ENCODE measurements at places on chromosomes 13 and 19.

DNA sequence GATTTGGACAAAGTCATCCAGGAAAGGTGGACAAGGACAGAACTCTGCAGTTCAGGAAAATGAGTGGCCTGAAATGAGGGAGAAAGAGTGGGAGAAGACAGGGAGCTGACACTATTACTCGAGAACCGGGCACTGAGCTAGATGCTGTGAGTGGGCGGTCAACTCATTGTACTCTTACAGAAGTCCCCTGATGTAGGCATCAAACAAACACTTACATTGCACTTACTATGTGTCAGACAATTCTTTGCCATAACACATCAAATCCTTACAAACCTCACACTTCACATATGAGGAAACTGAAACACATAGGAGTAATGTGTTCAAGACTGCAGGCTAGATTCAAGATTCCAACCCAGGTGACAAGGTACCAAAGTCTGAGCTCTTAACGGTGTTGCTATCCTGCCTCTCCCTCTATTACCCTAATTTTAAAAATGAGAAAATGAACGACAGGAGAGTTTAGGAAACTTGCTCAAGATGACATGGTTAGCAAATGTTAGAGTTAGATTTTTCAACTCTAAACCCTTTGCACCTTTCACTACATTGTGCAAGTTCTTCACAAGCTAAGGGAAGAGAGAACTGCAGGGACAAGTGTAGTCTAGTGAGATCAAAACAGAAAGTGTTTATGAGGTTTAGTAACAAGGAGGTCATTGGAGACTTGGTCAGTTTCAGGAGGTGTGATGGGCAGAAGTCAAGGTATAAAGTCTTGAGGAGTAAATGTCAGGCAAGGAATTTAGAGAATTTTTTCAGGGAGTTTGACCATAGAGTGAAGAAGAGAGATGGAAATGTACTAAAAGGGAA lies 4.9 kb upstream of the MEDAG start:
- DNase-seq, result no peak

GRCh38 chr13:68667863-68668262 lies 1437.7 kb upstream of the PCDH9 start:
- no peak for DNase-seq

- DNase-seq, result no peak
These were observed at the start of gene KCNN1 for GRCh38 chr19:17966550-17967256. Gene KCNN1 (plus strand): TSS chr19:17967107. CDS start chr19:17973889, 6,782 bp downstream.

- DNase-seq, result no peak
These were observed 301.0 kb downstream of the NDFIP2 start for GRCh38 chr13:79781829-79782540.

DNA sequence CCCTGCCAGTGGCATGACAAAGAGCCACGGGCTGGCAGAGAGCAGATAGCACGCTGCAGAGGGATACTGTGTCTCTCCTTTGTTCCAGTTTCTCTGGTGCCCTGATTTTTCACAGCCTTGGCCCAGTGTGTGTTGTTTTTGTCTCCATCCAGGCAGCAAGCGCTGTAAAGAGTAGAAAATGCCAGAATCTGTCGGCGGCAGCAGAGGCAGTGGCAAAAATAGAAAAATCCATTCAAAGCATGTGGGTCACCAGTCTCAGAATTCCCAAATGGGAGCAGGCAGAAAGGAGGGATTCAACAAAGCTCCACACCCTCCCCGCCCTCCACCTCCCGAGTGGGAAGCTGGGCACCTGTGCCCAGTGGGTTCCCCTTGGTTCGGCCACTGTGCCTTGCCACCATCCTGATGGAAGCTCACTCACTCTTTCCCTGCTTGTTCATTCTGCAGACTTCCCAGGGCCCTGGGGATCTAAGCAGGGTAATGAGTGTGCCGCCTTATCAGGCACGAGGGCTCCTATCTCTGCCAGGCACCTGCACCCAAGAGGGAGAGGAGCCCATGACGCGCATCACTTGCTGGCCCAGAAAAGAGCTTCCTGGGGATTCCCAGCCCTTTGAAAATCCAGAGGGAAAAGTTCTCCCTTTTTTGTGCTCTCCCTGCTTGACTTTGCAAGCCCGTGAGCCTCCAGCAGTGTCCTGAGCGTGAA lies 416.9 kb downstream of the IRS2 start:
- peak; percentile 51 for DNase-seq

DNA sequence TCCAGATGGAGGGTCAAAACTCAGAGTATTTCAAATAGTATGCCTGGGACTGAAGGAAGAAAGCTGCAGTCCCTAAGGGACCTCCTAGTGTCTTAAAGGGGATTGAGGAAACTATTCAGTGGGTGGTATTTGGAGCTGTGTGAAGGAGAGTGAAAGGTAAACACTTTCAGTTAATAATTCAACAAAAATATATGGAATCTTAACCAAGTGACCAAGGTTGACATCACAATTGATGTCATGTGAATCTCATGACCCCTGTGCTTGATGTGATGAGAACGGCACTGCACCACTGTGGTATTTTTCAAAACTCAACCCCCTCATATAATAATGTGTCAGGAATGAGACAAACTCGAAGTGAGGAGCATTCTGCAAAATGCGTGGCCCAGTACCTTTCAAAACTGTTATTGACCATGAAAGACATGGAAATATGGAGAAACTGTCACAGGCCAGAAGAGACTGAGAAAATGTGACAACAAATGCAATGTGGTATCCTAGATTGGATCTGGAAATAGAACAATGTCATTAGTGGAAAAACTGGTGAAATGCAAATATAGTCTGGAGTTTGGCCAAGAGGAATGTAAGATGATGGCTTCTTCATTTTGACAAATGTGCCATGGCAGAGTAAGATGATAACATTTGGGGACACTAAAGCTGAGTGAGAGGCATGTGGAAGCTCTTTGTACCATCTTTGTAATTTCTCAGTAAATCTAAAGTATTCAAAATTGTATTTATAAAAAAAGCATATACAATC lies 553.9 kb downstream of the RFC3 start:
- DNase-seq, result no peak

DNA sequence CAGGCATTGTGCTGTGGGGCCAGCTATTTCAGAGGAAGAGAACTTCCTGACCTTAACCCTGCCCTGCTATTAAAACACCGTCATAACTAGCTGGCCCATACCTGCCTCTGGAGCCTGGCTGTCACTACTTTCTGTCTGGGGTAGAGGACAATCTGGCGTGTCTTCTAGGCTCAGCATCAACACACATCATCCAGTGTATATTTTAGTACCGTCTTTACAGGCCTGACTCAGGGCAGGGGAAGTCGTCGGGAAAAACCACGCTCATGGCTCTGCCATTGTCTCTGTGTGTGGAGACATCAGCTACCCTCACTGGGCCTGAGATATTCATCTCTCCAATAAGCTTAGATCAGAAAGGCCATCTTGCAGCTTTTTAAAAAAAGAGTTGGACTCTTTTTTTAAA lies 151.1 kb downstream of the KATNAL1 start:
- no peak for DNase-seq

DNA sequence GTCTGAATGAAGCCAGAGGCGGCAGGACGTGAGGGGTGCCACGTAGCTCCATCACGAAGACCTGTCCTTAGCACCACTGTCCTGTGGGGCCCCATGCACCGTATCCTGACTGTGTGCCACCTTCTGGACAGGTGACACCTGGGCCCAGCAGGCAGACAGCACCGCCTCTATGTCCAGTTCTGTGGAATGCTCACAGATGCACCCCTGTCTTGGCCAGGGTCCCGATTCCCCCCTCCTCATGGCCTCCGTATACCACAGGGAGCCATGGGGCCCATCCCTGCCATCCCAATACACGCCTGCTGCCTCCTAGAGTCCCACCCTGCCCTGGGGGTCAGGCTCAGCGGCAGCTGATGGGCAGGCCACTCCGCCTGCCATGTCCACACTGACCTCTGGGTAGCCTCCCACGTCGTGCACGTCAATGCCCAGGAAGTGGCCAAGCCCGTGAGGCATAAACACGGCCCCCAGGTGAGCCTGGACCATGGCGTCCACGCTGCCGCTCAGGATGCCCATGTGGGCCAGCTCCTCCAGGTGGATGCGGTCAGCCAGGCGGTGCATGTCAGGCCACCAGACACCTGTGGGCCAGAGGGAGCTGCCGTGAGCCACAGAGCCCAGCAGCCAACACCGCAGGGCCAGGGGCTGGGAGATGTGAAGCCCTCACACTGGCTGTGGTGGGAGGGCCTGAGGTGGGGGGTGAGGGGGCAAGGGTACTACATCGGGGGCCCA lies 17.6 kb downstream of the CEBPG start:
- no peak for DNase-seq

DNA sequence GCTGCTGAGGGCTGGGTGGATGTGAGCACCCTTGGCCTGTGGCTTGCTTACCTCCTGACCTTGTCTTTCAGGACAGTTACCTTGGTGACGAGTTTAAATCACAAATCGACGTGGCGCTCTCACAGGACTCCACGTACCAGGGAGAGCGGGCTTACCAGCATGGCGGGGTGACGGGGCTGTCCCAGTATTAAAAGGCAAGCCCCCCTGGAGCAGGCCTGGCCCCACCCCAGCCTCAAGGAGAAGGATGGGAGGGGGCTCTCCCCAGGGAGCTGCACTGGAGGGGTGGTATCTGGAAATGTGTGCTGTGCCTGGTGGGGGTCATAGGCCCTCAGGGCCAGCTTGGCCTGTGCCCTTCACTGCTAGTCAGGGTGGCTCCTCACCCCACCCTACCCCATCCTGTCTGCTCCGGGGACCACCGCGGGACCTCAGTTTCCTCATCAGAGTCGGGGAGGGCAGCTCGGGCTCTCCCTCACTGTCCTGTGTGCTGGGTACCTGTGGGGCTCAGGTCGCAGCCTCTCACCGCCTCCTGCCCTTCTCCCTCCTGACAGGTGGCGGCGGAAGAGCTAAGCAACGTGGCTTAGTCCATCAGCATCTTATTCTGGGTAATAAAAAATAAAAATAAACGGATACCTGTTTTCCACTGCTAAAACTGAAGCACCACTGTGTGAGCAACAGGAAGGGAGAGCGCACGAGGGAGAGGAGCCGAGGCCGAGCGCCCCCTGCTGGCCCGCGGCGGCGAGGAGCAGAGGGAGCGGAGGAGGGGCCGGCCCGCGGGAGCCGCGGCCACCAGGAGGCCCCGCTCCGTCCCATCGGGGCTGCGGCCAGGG lies 29.8 kb downstream of the CERS1 start:
- no peak for DNase-seq

GRCh38 chr13:35260316-35260715 lies 216.2 kb downstream of the MAB21L1 start:
- no peak for DNase-seq

DNA sequence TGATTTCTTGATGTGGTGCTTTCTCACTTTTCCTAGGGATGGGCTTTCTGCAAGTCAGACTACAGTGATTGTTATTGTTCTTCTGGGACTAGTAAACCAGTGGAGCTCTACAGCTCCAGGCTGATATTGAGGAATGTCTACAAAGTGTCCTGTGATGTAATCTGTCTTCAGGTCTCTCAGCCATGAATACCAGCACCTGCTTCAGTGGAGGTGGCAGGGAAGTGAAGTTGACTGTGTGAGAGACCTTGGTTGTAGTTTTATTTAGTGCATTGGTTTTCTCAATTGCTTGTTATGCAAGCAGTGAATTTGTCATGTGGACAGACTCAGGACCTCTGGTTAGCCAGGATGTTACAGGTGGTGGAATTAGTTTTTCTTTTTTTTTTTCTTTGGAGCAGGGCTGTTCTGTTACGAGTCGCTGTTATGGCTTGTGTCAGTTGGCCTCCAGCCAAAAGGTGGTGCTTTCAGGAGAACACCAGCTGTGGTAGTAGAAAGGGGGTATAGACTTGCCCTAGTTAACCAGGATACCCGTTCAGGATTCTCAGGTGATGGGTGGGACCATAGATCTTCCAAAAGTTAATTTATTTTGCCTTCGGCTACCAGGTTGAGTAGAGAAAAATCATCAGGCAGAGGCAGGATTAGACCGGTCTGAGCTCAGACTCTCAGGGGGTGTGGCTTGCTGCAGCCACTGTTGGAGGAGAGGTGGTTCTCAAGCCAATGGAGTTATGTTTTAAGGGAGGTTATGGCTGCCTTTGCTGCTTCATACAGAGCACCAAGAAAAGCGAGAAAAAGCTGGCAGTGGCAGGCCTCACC lies 11.9 kb upstream of the ZNF675 start:
- DNase-seq, result no peak

DNA sequence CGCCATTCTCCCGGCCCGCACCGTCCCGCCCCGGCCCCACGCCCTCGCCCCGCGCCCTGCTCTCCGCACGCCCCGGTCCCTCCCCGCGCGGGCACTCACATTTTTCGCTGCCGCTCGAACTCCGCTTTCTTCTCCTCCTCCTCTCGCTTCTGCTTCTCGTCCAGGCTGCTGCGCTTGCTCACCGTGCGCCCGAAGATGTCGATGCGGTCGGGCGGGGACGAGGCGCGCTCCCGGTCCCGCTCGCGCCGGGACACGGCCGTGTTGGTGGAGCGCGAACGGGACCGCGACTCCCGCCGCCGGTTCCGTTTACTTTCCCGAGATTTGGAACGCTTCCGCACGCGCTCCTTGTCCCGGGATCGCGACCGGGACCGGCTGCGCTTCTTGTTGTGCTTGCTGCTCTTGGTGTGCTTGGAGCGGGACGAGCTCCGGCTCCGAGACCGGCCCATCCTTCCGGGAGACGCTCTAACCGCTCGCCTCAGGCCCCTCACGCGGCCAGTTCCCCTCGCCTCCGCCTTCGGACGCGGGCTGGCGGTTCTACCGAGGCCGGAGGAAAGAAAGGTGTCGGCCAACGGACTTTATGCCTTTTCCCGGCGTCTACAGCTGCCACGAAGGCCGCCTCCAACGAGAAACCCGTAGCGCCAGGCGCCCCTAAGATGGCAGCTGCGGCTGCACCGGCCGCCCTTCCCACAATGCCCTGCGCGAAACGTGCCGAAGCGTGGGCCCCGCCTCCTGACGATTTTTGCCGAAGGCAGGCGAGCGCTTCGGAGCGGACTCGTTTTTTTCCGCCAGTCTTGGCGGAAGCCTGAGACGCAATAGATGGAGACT lies at the start of gene ARGLU1:
ARGLU1 (minus strand) TSS at position 664 of the 825 bp plus-strand sequence; CDS start at position 446, 218 bp downstream.
- peak; percentile 97 for DNase-seq

DNA sequence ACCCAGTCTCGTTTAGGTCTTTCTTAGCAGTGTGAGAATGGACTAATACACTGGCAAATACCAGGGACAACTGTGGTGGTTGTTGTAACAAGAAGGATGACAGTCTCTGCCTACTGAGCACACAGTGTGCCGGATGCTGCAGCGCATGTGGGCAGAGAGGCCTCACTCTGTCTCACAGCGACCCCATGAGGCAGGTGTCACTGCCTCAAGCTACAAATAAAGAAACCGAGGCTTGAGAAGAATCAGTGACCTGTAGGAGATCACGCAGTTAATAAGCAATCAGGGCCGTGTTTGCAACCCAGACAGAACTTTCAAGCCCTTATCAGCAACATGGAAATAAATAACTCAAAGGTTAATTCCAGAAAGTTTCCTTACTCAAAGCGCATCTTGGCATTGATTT lies 40.5 kb upstream of the GAS6 start:
- no peak for DNase-seq

DNA sequence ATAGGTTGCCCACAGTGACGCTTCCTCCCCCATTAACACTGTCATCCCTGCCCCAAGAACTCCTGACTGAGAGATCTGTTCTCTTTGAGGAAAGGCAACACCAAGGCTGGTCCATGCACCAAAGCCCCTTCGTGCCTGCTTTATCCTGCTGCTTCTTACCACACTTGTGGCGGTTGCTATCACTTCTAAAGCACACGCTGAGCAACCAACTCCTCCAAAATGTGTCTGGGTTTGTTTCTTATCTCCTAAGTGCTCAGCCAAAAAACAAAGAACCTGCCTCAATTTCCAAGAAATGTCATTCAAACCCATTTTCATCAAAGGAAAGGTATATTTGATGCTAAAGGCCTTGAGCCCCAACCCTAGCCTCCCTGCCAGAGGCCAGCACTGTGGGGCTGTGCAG lies 14.6 kb downstream of the ATP7B start:
- no peak for DNase-seq

GRCh38 chr19:49064029-49064629 lies 489 bp downstream of the NTF4 start:
- DNase-seq, result no peak

GRCh38 chr13:75721307-75721706 lies 85.2 kb downstream of the LMO7 start:
- DNase-seq, result no peak

GRCh38 chr13:109707742-109708617 lies 78.4 kb downstream of the IRS2 start:
- no peak for DNase-seq

Measured in C1 segment of cervical spinal cord (tissue), 14 donors.